ENCODE measurements at places on chromosomes 3 and 15.

DNA sequence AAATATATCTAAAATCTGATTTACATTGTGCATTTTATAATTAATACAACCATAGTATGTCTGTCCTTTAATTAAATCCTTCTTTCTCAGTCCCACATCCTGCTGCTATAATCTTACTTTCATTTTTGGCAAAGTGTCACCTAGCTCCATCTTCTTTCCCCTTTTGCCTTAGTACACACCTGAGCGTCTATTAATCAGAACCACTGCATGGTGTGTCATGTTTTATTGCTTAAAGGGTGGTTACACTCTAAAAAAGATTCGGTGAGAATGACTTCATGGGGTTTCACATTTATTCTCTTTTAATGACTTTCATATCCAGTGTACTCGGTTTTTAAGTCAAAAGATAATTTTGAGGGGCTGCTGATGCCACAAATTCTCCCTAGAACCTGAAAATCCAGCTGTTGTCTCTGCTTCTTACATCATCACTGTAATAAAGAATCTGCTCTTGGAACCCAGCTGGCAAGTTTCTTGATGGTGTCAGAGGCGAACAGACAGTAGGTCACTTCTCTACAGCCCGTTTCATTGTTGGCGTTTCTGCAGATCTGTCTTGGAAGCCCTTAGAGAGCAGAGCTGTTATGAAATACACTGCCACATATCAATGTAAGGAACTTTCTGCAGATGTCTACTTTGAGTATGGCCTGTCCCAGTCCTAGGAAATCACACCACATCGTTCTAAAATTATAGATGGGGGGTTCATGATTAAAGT is 99.7 kb downstream of the TIGIT start:
- DNase-seq = peak; percentile 14

GRCh38 chr15:79168922-79169456 is 78.4 kb upstream of the RASGRF1 start:
- DNase-seq = no peak

DNA sequence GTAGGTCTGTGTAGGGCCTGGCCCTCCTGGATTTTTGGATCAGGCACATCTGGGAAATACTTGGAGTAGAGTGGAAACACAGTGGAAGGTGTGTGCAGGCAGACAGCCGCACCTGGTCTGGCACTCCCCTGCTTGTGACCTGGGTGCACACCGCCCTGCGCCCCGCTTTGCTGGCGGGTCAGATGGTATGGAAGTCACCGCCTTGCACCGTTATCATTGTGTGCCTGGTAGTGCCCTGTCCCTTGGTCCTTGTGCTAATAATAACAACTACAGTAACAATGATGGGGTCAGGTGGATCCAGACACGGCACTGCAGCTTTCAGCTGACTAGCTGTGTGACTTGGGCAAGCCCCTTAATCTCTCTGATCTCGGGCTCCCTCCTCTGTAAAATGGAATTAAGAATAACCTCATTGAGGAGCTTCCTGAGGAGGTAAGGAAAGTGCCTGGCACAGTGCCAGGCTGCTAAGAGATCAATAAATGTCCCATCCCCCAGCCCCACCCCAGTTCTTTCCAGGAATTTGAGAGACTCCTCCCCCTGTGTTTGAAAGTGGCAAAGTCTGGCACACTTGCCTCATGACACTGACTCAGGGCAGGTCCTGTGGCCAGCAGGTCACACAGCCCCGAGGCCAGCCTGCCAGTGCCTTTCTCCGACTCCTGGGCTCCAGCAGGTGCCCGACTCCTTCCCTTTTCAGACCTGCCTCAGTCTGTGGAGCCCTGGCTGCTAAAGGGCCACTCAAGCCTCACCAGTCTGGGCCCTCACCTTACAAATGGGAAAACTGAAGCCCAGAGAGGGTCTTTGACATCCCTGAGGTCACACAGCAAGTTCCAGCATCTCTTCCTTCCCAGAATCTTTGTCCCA is 9.8 kb downstream of the ISG20 start:
- peak; percentile 74 for DNase-seq

DNA sequence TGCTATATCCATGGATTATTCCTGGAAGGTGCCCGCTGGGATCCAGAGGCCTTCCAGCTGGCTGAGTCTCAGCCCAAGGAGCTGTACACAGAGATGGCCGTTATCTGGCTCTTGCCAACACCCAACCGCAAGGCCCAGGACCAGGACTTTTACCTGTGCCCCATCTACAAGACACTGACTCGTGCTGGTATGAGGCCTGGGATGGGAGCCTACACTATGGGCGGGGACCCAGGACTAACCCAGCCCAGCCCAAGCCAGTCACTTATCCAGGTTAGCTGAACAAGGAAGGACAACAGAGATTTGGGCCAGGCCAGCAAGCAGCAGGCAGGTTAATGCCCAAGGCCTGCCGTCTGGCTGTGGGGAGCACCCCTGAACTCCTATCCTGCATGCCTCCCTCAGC is 45.3 kb downstream of the SEMA3G start:
- DNase-seq = no peak

DNA sequence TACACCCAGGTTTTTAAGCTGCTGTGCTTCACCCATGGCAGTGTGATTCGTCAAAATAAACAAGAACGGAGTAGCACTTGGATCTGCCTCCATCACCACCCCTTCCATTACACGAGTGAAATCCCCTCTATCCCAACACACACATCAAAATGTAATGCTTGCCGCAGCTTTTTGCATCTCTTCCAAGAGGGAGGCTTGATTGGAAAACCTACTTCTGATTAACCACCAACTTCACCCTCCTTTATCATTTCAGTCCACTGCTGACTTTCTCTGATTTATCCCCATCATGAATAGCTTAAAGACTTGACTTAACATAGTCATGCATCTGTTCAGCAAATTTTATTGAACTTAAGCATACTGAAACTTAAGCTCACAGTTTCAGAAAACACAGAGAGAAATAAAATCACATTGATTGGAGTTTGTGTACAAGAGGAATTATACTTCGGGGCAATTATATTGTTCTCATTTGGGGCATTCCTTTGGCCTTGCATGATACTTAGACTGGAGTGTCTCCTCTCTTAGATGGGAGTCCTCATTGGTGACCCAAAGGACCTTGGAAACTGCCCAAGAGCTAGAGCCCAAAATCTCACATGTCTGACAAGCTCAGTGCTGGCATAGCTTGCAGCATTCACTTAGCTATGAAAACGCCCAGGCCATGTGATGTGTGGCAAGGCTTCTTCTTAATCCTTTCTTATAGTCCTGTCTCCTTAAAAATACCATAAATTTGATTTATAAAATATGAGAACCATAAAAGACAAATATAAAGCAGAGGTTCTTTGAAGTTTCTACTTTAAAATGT is 124.3 kb upstream of the UMPS start:
- no peak for DNase-seq

DNA sequence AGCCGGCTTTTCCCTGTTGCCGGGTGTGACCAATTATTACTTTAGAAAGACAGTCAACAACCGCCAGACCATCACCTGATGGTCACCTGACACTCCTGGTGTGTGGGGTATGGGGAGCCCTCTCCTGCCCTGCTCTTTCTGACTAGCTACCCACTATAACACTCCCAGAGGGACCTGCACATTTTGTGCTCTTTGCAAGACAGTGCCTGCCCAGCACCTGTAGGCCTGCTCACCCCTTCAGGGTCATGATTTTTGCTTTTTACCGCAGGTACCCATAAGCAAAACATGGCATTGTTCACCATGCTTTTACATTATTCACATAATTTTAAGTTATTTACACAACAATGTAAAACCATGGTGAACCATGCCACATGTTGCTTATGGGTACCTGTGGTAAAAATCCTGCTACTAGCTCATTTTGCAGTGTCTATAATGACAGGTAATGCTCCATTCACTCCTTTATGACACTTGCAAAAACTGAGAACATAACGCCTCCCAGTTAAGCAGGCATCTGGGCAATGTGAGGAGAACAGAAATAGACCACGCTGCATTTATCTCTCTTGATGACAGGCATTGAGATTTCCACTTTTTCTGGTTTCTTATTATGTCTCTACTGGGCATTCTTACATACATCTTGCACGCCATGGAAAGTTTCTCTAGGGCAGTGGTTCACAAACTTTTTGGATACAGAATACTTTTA is 9.9 kb downstream of the CCRL2 start:
- no peak for DNase-seq

DNA sequence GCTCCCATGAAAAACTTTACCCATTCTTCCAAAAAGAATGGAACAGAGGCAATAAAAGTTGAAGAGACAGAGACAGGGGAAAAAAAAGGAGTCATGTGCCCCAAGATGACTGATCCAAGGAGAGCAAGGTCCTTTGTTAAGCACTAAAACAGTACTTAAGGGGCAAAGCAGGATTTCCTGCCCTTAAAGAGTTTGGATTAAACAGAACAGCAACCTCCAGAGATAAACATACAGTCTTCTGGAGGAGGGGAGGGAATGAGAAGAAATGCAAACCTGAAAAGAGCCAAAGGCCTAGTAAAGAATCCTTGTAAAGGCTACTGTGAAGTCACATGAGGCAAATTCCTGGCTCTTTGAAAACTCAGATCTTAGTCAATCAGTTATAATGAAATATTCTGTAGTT is 38.2 kb downstream of the SHQ1 start:
- DNase-seq = no peak

GRCh38 chr3:14512942-14513327 is 27.2 kb downstream of the GRIP2 start:
- no peak for DNase-seq

- DNase-seq = no peak
Observed at GRCh38 chr3:6287088-6287875, 573.6 kb upstream of the GRM7 start.

DNA sequence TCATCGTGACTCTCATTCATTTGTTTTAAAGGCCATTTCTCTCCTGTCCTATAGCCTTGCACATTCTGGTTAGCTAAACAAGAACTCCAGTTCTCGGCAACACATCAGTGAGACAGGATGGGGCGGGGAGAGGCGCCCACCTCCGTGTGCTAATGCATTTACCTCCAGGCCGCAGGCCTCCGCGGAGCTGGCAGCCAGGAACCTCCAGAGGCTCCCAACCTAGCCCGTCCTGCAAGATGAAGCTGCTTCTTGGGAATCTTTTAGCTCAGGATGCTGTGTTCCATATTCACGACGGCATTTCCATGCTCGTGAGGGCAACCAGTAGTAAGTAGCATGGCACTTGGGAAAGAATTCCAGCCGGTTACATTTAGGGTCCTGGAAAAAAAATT is 47.9 kb downstream of the RGMA start:
- no peak for DNase-seq

- no peak for DNase-seq
Observed at GRCh38 chr15:64045774-64046420, 388 bp downstream of the DAPK2 start.

DNA sequence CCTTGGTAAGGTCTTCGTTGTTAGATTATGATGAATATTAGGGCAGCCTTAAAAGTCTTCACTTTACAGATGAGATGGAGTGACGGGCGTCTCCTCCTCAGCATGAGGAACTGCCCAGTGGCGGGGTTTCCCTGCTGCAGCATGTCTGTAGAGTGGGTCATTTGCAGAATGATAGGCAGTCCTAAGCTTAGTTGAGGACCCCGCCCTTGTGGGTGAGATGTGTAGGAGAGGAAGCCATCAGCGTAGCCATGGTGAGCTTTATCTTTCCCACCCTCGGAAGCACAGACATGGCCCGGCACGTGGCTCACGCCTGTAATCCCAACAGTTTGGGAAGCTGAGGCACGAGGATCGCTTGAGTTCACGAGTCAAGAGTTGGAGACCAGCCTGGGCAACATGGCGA is 877 bp downstream of the NIT2 start:
- DNase-seq = peak; percentile 13

- peak; percentile 2 for DNase-seq
Observed at GRCh38 chr3:10753964-10754363, 62.1 kb upstream of the SLC6A11 start.

- DNase-seq = no peak
Observed at GRCh38 chr15:63218100-63218808, 28.8 kb downstream of the RAB8B start.

DNA sequence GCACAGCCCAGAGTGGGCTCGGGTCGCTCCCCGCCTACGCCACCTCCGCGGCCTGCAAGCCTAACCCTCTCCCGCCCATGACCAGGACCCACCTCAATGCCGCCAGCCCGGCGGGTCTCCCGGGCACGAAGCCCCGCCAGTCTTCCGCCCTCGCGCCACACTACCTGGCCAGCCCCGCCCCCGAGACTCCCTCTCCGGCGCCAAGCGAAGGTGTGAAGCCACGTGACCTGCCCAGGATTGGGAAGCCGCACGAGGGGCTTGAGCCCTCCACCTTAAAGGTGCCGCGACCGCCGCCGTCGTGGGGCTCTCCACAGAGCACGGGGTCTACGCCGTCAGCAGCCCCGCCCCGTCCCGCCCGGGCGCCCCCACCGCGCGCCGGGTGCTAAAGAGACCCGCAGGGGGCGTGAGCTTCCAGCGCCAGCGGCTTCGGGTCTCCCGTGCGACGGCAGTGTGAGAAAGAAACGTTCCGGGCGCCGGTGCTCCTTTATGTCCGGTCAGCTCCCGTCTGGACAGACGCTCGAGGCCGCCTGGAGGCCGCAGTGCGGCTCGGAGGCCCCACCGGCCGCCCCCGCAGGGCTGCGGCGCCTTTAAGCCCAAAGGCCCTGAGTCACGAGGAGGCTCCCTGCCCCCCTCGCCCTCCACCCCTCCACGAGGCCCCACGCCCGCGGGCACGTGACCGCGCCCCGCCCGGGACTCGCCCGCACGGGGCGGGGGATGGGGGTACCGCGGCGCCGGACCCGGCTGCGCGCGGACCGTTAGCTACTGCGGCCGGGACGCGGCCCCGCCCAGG is at the start of gene CPEB1:
Gene CPEB1 (minus strand): TSS at position 319 of the 790 bp plus-strand sequence. CDS start 18,904 bp downstream, outside the sequence.
- DNase-seq = peak; percentile 28

Measured in CD4-positive, alpha-beta T cell treated with Interleukin-2 at 100 ng/mL for 4 hours (primary cell).